Activated T-helper 2 cell treated with anti-CD3 and anti-CD28 coated beads, Interferon-gamma antibody, Interleukin-2, Interleukin-4, amounts not matched to agents 10 μg/mL and 5 μg/mL and 100 μg/mL, durations not matched to agents 14 hours and 24 hours and 36 hours (primary cell): ENCODE measurements at places on chromosomes 12 and 14. TPM values are rescaled to one million over a fixed set of nuclear protein-coding genes. Genes with fewer than 3 reads are reported as not detected.

The VRTN gene
- not detected in 2 replicates for total RNA-seq

The CBLN3 gene
- total RNA-seq = 5.4 and 5.5 TPM in 2 replicates

The OASL gene
- total RNA-seq = 1.9 and 2.3 TPM in 2 replicates

The SPIC gene
- total RNA-seq = not detected in 2 replicates

The OR6C68 gene
- total RNA-seq = not detected in 2 replicates

The KLRG1 gene
- total RNA-seq = 0.85 and 1.2 TPM in 2 replicates

The ART4 gene
- not detected in 2 replicates for total RNA-seq

The PLEKHG7 gene
- not detected in 2 replicates for total RNA-seq

The HCFC2 gene
- 8.7 and 9.1 TPM in 2 replicates for total RNA-seq

The PDE6H gene
- not detected in 2 replicates for total RNA-seq

The CLEC7A gene
- total RNA-seq = not detected in 2 replicates

The AQP2 gene
- not detected in 2 replicates for total RNA-seq

The FGF6 gene
- total RNA-seq = not detected in 2 replicates

The SDS gene
- not detected in 2 replicates for total RNA-seq

The LTBP2 gene
- total RNA-seq = 0.07 and 0.23 TPM in 2 replicates

The PDZRN4 gene
- total RNA-seq = not detected in 2 replicates

The PRICKLE1 gene
- total RNA-seq = 0.05 TPM in 1 of 2 replicates, not detected in the other

The FOXN4 gene
- total RNA-seq = not detected in 2 replicates

The ANKRD33 gene
- total RNA-seq = not detected in 2 replicates

The RPGRIP1 gene
- not detected in 2 replicates for total RNA-seq

The NUAK1 gene
- total RNA-seq = 0.02 and 0.11 TPM in 2 replicates

The LHX5 gene
- total RNA-seq = not detected in 2 replicates

The CLMN gene
- total RNA-seq = 0.51 and 1.3 TPM in 2 replicates

The FAIM2 gene
- 0.05 and 0.23 TPM in 2 replicates for total RNA-seq

The SLCO1C1 gene
- not detected in 2 replicates for total RNA-seq

The PTPN6 gene
- 250 and 252 TPM in 2 replicates for total RNA-seq

The TTC6 gene
- total RNA-seq = not detected in 2 replicates

The FSCB gene
- not detected in 2 replicates for total RNA-seq

The NRXN3 gene
- total RNA-seq = 0.07 TPM in 1 of 2 replicates, not detected in the other

The ADAM20 gene
- 0.25 and 0.39 TPM in 2 replicates for total RNA-seq

The YARS2 gene
- 29.3 and 30.3 TPM in 2 replicates for total RNA-seq

The TAS2R42 gene
- not detected in 2 replicates for total RNA-seq

The GDF11 gene
- total RNA-seq = 15.3 and 15.4 TPM in 2 replicates

The AQP6 gene
- total RNA-seq = not detected in 2 replicates

The RBP5 gene
- total RNA-seq = 1.2 TPM in 1 of 2 replicates, not detected in the other

The CKAP4 gene
- 5.0 and 5.7 TPM in 2 replicates for total RNA-seq

The SMAGP gene
- total RNA-seq = 0.44 TPM in 1 of 2 replicates, not detected in the other
